ENCODE measurements at places on chromosomes 6 and 20. TPM values are rescaled to one million over a fixed set of nuclear protein-coding genes. Genes with fewer than 3 reads are reported as not detected.

Gene ABHD16B
- not detected for total RNA-seq

Gene HLA-DRB5
- not detected for total RNA-seq

Gene CFAP206
- total RNA-seq = not detected

Gene MDFI
- 45.8 TPM for total RNA-seq

Gene OPRL1
- total RNA-seq = 0.33 TPM

Gene OR12D3
- not detected for total RNA-seq

Gene TREML2
- not detected for total RNA-seq

Gene B4GALT5
- 27.1 TPM for total RNA-seq

Gene RUNX2
- total RNA-seq = 2.6 TPM

Gene RRAGD
- total RNA-seq = 5.3 TPM

Gene ZNF512B
- total RNA-seq = 16.4 TPM

Gene KIF13A
- total RNA-seq = 26.1 TPM

Gene RIPPLY2
- total RNA-seq = not detected

Gene KIAA0408
- total RNA-seq = 0.23 TPM

Gene NDUFAF4
- 47.6 TPM for total RNA-seq

Gene EFCAB8
- not detected for total RNA-seq

Gene WFDC10B
- 0.39 TPM for total RNA-seq

Gene LY86
- not detected for total RNA-seq

Gene PTCHD4
- total RNA-seq = 9.0 TPM

- no peak for DNase-seq
Observed at GRCh38 chr6:150324044-150324443, 44.8 kb upstream of the IYD start.

DNA sequence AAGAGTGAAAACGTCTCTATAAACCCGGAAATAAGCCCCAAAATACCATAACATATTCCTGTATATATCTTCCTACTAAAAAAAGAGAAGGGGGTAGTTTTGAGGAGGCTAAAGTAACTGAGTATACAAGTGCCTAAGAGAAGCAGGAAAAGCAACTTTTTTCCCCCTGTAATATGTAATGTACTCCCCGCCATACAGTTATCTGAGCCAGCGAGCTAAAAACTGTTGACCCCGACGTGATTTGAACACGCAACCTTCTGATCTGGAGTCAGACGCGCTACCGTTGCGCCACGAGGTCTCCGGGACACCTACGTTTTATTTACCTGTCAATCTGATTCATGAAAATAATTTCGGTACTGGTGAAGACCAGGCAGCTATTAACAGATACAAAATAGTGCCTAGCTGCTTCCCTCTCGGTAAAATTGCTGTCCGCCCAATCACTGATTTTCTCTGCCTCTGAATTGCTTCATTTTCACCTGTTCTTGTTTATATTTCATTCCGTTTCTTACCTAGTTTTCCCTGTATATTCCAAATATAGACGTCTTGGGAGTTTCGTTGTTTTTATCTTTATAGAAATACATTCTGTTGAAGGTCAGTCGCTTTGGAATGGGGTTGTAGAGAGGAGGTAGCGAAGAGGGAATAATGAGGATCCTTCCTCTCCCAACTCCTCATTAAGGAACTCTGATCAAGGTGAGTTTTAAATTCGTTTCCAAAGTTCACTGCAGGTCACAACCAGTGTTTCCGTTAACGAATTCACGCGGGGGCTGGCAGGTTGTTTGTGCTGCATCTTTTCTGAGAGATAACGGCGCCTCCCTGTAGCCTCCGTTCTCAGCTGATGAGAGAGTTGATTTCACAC lies 33.6 kb upstream of the BTN3A2 start:
- DNase-seq = peak; percentile 90

GRCh38 chr20:58135441-58136148 lies 92.9 kb downstream of the ANKRD60 start:
- DNase-seq = no peak

GRCh38 chr6:107264357-107264840 lies 149.1 kb upstream of the BEND3 start:
- peak; percentile 48 for DNase-seq

GRCh38 chr6:15253203-15254022 lies 7.5 kb downstream of the JARID2 start:
- DNase-seq = no peak

DNA sequence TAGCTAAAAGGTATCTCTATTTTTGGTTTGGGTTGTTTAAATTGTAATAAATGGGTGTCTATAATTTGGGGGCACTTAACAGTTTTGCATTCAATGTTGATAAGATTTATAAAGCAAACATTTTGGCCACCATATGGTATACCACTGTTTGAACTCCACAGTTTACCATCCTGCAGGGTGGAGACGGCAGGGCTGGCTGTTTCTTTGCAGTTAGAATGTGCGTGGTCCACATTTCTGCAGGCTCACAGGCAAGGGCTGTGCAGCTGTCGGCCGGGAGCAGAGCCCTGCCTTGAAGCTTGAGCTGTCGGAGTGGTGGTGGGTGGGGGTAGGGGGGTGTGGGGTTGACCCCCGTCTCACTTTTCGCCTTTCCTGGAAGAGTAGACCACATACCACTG lies 135.9 kb downstream of the CDH4 start:
- no peak for DNase-seq

GRCh38 chr6:105873799-105874198 lies 212.3 kb upstream of the PRDM1 start:
- DNase-seq = no peak

DNA sequence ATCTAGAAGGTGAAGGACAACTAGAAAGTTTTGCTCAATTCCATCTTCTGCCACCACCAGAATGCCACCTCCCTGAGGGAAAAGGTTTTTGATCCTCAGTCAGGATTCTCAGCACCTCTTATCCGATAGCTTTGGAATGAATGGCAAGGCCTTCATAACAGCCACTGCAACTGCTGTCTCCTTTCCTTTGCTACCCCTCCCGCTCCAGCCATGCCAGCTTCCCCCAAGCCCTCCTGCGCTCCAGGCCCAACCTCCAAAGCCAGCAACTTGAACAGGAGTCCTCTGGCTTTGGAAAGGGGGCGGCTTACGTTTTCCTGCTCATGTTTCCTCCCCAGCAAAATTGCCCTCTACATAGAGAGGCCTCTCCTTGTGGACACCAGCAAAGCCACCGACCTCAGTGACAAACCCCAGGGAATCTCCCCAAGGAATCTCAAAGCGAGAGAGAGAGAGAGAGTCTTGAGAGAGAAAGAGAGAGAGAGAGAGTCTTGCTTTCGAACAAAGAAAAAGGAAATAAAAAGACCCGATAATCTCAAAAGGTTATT lies 420 bp upstream of the BTN2A1 start:
- DNase-seq = no peak

GRCh38 chr6:157454762-157455714 lies 74.0 kb downstream of the ZDHHC14 start:
- DNase-seq = no peak

DNA sequence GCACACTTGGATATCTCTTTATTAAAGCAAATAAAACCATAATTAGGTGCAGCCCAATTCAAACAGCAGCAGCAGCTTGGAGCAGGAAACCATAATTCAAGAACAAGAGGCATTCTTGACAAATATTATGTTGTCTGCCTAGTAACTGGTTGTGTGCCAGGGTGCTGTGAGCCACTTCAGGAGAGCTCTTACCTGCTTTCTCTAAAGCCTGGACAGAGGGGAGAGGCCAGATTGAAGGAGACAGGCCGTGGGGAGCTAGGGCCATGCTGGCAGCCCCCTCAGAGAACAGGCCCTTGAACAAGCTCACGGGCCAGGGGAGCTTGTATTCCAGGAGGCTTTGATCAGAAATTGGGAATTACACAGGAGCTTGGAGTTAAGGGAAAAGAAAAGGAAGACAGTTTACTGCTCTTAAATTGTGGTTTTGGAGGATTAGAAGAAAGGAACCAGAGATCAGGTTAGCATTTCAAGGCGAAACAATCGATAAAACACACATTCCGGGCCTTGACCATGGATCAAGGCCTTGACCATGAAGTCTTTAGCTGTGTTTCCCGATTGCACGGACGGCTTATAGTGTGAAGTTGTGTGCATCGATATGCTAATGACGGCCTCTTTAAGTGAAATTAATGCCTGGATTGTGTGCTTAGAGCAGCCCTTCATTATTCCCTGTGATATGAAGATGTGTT lies 69.8 kb upstream of the NKX2-2 start:
- DNase-seq = no peak

DNA sequence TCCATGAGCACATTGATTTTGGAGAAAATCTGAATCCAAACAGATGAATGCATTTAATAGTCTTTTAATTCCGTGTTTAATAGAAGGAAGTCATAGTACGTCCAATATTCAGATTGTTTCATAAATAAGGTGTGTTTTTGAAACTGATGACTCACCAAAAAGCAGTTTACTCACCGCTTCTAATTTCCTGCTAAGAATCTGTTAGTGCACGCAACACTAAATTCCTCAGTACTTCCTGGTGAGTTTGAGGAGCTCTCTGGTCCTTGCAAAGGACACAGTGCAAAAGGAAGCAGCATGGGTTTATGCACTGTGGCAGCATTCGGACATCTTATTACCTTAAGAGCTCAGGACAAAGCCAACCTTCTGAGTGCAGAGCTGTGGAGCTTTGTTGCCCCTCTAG lies 2.3 kb upstream of the ADGRF1 start:
- DNase-seq = peak; percentile 85

GRCh38 chr20:34049897-34050695 lies 56.4 kb downstream of the RALY start:
- DNase-seq = no peak

GRCh38 chr6:122116119-122116834 lies 283.2 kb upstream of the HSF2 start:
- no peak for DNase-seq

DNA sequence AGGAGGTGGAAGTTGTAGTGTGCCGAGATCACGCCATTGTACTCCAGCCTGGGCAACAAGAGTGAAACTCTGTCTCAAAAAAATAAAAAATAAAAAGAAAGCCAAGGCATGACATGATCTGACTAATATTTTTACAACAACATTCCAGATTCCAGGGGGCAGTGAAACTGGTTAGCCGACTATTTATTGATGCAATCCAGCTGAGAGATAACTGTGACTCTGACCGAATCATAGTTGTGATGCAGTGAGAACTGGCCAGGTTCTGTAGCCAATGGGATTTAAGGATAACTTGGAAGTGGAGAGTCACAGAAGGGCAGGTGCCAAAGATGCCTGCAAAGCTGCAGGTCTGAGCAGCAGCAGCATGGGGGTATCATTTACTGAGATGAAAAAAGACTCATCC lies 82.9 kb upstream of the TSHZ2 start:
- DNase-seq = no peak

DNA sequence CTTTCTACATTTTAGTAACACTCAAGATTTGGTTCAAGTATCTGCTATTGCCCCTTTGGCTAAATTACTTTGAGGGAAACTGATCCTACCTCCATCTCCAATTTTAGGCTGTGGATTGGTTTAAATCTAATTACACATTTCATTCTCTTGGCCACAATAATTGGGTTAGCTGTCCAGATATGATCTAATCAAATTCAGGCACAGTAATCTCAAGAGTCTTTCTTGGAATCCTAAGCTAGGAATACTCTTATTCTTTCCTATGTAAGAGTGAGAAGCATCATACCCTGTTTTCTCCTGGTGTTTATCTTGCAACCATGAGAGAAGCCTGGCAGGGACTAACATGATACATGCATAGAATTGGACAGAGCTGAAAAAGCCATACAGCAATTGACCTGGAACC lies 300.4 kb upstream of the MARCKS start:
- no peak for DNase-seq

- no peak for DNase-seq
Observed at GRCh38 chr20:38021087-38021772, 12.0 kb downstream of the TTI1 start.

GRCh38 chr6:132136981-132137380 lies 185.8 kb upstream of the CCN2 start:
- DNase-seq = no peak

- no peak for DNase-seq
Observed at GRCh38 chr6:154752022-154752421, 18.8 kb downstream of the SCAF8 start.

DNA sequence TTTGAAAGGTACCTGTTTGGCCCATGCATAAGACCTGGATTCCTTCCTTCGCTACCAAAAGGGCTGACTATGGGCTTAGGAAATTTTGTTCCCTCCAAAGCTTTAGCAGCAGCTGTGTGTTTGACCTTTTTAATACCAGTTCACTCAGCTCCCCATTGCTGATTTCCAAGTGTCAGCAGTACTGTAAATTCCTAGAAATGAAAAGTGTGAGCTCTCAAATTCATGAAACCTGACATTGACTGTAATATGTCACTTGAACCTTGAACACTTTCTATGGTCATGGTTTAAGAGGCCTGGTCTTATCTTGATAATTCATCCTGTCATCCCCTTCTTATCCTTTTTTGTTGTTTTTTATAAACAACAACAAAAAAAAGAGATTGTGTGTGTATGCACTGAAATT lies 31.7 kb downstream of the STAU1 start:
- DNase-seq = no peak

GRCh38 chr20:10720565-10720964 lies 46.8 kb upstream of the JAG1 start:
- no peak for DNase-seq

- DNase-seq = no peak
Observed at GRCh38 chr6:31430449-31430848, 27.1 kb downstream of the MICA start.

DNA sequence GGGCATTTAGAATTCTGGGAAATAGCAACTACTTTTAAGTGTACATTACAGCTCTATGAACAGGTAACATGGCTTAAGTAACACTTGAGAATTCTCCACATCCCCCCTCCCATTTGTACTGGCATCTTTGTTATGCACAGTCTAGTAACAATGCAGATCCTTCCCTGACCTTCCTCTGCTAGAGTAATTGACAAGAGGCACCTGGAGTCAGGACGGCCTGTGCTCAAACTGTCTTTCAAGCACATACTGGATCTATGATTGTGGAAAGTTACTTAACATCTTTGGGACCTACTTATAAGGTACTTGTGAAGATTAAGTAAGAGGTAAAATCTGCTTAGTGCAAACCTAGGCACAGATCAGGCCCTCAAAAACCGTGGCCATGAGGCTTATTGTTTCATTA lies 21.9 kb upstream of the GSTA3 start:
- no peak for DNase-seq

GRCh38 chr6:42387336-42387735 lies 64.4 kb downstream of the TRERF1 start:
- DNase-seq = peak; percentile 17

DNA sequence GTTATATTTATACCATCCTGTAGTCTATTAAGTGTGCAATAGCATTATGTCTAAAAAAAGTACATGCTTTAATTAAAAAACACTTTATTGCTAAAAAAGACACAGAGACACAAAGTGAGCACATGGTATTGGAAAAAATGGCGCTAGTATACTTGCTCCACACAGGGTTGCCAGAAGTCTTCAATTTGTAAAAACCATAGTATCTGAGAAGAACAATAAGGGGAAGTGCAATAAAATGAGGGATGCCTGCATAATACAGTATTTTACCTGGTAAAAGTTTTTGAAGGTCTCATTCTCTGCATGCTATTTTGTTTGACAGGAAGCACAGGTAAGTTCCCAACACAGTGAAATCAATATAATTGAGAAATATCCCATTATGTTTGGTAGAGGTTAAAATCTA lies 1.6 kb downstream of the NOX3 start:
- no peak for DNase-seq

GRCh38 chr20:32527052-32527446 lies 58.1 kb downstream of the NOL4L start:
- DNase-seq = no peak

- DNase-seq = no peak
Observed at GRCh38 chr6:39076623-39077535, 28.3 kb downstream of the GLP1R start.

Data from HT1080 (cell line).